Transverse colon (tissue), 4 donors: ENCODE measurements at places on chromosomes 7 and 10.

- H3K27me3 ChIP-seq: no peaks in the 10 kb centered on the region
- peaks cover 6% of the 10 kb centered on the region for H3K4me1 ChIP-seq
- H3K27ac ChIP-seq: no peak overlapping the region
- DNase-seq: peak; percentile 36
- no peaks in the 10 kb centered on the region for H3K36me3 ChIP-seq
- no peak overlapping the region for H3K4me3 ChIP-seq
Observed at GRCh38 chr7:33649476-33650441, 255.6 kb upstream of the BMPER start.

GRCh38 chr7:140509789-140510188 is 30.5 kb upstream of the MKRN1 start:
- no peaks in the 10 kb centered on the region for H3K36me3 ChIP-seq
- peaks cover 49% of the 10 kb centered on the region for H3K4me1 ChIP-seq
- no peak overlapping the region for H3K4me3 ChIP-seq
- DNase-seq: peak; percentile 84

- H3K27me3 ChIP-seq: no peaks in the 10 kb centered on the region
- no peaks in the 10 kb centered on the region for H3K36me3 ChIP-seq
- H3K4me3 ChIP-seq: no peak overlapping the region
- no peaks in the 10 kb centered on the region for H3K4me1 ChIP-seq
Observed at GRCh38 chr7:50564171-50564570, 1.0 kb downstream of the DDC start.

GRCh38 chr7:134885967-134886352 is 100.3 kb upstream of the AGBL3 start:
- peak overlapping the region; percentile 69 for H3K27ac ChIP-seq
- peaks cover 2% of the 10 kb centered on the region for H3K27me3 ChIP-seq
- DNase-seq: no peak
- H3K4me1 ChIP-seq: peaks cover 13% of the 10 kb centered on the region

- no peaks in the 10 kb centered on the region for H3K36me3 ChIP-seq
- H3K27me3 ChIP-seq: peaks cover 34% of the 10 kb centered on the region
- no peak overlapping the region for H3K4me3 ChIP-seq
- H3K4me1 ChIP-seq: no peaks in the 10 kb centered on the region
- DNase-seq: no peak
- no peak overlapping the region for H3K27ac ChIP-seq
Observed at GRCh38 chr7:32428546-32428945, 61.6 kb downstream of the LSM5 start.

- no peak overlapping the region for H3K27ac ChIP-seq
- no peak for DNase-seq
- H3K27me3 ChIP-seq: no peaks in the 10 kb centered on the region
Observed at GRCh38 chr7:125316466-125316865, 386.8 kb upstream of the POT1 start.

- peaks cover 44% of the 10 kb centered on the region for H3K4me1 ChIP-seq
- no peak for DNase-seq
- peak overlapping the region; percentile 99 for H3K27ac ChIP-seq
- peak overlapping the region; percentile 100 for H3K4me3 ChIP-seq
Observed at GRCh38 chr7:974172-974571, 1.2 kb downstream of the COX19 start.

- peak overlapping the region; percentile 35 for H3K27ac ChIP-seq
- H3K4me1 ChIP-seq: peaks cover 6% of the 10 kb centered on the region
Observed at GRCh38 chr10:28587970-28588290, 55.0 kb downstream of the WAC start.

- no peaks in the 10 kb centered on the region for H3K27me3 ChIP-seq
- H3K27ac ChIP-seq: no peak overlapping the region
- no peak overlapping the region for H3K4me3 ChIP-seq
- no peaks in the 10 kb centered on the region for H3K4me1 ChIP-seq
- no peak for DNase-seq
Observed at GRCh38 chr7:81267508-81267907, 348.7 kb upstream of the SEMA3C start.

DNA sequence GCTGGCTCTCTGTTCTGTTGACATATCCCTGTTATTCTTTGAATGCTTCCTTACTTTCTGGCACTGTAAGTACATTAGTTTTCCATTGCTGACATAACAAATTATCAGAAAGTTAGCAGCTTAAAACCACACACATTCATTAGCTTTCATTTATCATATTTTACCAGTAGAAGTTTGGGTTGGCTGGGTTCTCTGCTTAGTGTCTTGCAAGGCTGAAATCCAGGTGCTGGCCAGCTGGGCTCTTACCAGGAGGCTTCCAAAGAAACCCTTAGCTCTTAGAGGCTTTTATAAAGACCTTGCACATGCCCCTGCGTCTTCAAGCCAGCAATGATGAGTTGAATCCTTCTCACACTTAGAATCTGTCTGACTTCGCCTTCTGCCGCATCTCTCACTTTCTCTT is 160.6 kb downstream of the MLLT10 start:
- H3K27me3 ChIP-seq: no peaks in the 10 kb centered on the region
- peaks cover 9% of the 10 kb centered on the region for H3K4me1 ChIP-seq
- no peak overlapping the region for H3K4me3 ChIP-seq
- H3K27ac ChIP-seq: no peak overlapping the region
- peaks cover 4% of the 10 kb centered on the region for H3K36me3 ChIP-seq

DNA sequence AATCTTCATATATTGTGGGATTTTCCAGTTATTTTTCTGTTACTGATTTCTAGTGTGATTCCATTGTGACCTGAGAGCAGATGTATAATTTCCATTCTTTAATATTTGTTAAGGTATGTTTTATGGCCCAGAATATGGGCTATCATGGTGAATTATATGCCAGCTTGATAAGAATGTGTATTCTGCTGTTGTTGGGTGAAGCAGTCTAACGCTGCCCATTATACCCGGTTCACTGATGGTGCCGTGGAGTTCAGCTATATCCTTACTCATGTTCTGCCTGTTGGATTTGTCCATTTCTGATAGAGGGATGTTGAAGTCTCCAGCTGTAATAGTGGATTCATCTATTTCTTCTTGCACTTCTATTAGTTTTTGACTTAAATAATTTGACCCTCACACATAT is 41.7 kb downstream of the DYNC2I1 start:
- DNase-seq: no peak
- H3K4me3 ChIP-seq: no peak overlapping the region
- H3K27me3 ChIP-seq: no peaks in the 10 kb centered on the region
- H3K27ac ChIP-seq: no peak overlapping the region
- peaks cover 14% of the 10 kb centered on the region for H3K4me1 ChIP-seq
- peaks cover 20% of the 10 kb centered on the region for H3K36me3 ChIP-seq

DNA sequence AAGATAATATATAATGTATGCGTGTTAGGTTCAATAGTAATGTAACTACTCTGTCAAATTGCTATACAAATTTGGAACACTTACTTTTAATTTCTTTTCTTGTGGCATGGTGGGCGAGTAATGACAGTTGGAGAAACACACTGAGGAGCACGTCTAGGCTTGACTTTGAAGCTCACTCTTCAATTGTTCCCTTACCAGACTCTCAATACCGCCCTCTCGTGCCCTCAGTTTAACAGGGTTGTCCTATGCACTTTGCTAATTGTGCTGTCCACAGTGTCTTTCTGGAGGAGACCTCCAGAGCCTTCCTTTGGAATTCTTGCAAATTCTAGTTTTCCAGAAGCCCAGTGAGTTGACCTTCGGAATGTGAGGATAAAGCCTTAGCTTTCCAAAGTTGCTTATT is 107.2 kb upstream of the RELN start:
- no peak overlapping the region for H3K27ac ChIP-seq
- no peak for DNase-seq
- H3K27me3 ChIP-seq: peaks cover 3% of the 10 kb centered on the region
- H3K36me3 ChIP-seq: no peaks in the 10 kb centered on the region
- no peak overlapping the region for H3K4me3 ChIP-seq
- no peaks in the 10 kb centered on the region for H3K4me1 ChIP-seq

DNA sequence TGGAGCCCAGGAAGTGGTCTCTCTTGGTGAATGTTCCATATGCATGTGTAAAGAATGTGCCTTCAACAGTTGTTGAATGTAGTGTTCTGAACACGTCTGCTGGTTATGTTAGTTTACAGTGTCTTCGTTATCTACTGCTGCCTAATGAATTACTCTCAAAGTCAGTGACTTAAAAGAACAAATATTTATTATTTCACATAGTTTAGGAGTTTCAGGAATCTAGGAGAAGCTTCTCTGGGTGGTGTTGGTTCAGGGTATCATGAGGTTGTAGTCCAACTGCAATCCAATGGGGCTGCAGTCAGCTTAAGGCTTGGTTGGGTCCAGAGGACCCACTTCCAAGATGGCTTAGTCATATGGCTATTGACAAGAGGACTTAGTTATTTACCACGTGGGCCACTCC is 36.6 kb upstream of the IGFBP3 start:
- H3K27ac ChIP-seq: no peak overlapping the region
- no peaks in the 10 kb centered on the region for H3K27me3 ChIP-seq
- no peak overlapping the region for H3K4me3 ChIP-seq
- no peaks in the 10 kb centered on the region for H3K36me3 ChIP-seq
- no peaks in the 10 kb centered on the region for H3K4me1 ChIP-seq
- no peak for DNase-seq

DNA sequence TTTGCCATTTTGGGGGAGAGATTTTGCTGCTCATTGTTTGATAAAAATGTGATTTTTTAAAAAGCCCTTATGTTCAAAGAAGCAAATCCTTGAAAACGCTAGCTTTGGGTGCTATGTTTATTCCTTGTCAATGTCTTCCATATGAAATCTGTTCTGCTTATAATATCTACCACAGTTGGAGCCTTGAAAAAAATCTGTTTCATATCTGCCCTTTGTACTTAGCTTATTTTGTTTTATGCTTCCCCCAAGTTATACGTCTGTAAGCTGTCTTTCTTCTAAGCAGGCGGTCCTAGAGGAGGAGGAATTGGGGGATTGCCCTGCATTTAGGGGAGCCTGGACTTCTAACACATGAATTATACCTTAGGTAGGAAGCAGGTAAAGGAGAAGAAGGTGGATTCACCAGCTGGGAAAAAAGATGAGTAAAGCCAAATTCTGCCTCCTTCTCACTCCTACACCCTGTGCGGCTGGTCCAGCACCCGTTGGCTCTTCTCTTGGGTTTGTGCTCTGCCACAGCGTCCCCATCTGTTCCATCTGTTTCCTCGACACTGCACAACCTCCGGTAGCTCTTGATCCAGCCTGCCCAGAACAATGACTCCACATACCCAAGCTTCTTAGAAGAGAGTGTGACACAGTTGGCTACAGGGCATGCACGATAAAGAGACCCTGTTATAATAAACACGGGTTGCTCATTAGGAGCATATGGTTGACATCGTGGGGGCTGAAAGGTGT is 31.9 kb upstream of the NEUROD6 start:
- H3K36me3 ChIP-seq: no peaks in the 10 kb centered on the region
- H3K4me3 ChIP-seq: no peak overlapping the region
- no peaks in the 10 kb centered on the region for H3K4me1 ChIP-seq
- H3K27ac ChIP-seq: no peak overlapping the region
- no peaks in the 10 kb centered on the region for H3K27me3 ChIP-seq
- no peak for DNase-seq

DNA sequence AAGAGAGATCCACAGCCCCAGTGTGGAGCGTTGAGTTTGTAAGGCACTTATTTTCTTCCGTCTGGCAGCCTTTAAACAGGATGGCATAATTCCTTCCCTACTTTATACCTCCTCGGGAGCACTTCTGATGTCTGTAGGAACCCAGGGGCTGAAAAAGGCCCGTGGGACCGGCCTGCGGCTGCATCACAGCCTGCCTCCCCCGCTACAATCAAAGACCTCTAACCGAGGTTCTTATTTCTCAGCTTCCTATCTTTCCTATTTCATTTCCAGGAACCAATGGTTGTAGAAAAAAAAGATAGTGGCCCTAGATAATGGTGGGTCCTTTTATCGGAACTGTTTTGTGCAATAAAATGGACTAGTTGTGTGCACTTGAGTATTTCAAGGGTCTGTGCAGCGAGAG is 4.1 kb upstream of the CTBP2 start:
- H3K4me1 ChIP-seq: no peaks in the 10 kb centered on the region
- no peak for DNase-seq
- H3K36me3 ChIP-seq: no peaks in the 10 kb centered on the region
- no peak overlapping the region for H3K4me3 ChIP-seq

- H3K27ac ChIP-seq: no peak overlapping the region
- H3K4me1 ChIP-seq: peaks cover 49% of the 10 kb centered on the region
- H3K4me3 ChIP-seq: no peak overlapping the region
- H3K36me3 ChIP-seq: no peaks in the 10 kb centered on the region
- DNase-seq: no peak
- H3K27me3 ChIP-seq: no peaks in the 10 kb centered on the region
Observed at GRCh38 chr7:55545496-55545895, 26.8 kb downstream of the VOPP1 start.

GRCh38 chr10:89086801-89087521 is 96.4 kb downstream of the FAS start:
- no peaks in the 10 kb centered on the region for H3K4me1 ChIP-seq
- peak; percentile 35 for DNase-seq
- H3K27ac ChIP-seq: peak overlapping the region; percentile 69
- no peaks in the 10 kb centered on the region for H3K27me3 ChIP-seq

- DNase-seq: no peak
- no peak overlapping the region for H3K27ac ChIP-seq
- no peaks in the 10 kb centered on the region for H3K36me3 ChIP-seq
- H3K4me1 ChIP-seq: no peaks in the 10 kb centered on the region
Observed at GRCh38 chr10:70096705-70097420, 35.8 kb downstream of the AIFM2 start.

DNA sequence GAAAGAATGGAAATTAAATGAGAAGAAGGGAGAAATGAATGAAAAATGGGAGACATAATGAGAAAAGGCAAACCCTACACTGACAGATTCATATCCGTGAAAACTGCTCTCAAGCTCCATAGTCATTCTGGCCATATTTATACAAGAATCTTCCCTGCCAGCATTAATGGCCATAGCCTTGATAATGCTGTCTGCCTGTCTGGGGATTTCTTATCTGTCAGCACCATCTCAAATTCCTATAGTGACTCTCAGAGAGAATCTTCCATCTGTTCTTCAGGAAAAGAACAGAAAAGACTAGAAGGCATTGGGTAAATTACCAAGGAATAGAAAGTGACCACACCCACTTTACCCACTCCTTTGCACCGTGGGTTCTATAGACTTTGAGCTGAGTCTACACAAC is 295.9 kb downstream of the PLXNA4 start:
- no peak for DNase-seq
- no peak overlapping the region for H3K4me3 ChIP-seq
- H3K27ac ChIP-seq: no peak overlapping the region
- H3K4me1 ChIP-seq: no peaks in the 10 kb centered on the region
- no peaks in the 10 kb centered on the region for H3K36me3 ChIP-seq

- H3K4me3 ChIP-seq: no peak overlapping the region
- peaks cover 49% of the 10 kb centered on the region for H3K4me1 ChIP-seq
- no peak for DNase-seq
- H3K36me3 ChIP-seq: no peaks in the 10 kb centered on the region
Observed at GRCh38 chr10:73163096-73163495, 4.7 kb downstream of the ECD start.
